ENCODE measurements at places on chromosomes 2 and 18. TPM values are rescaled to one million over a fixed set of nuclear protein-coding genes. Genes with fewer than 3 reads are reported as not detected.

GRCh38 chr2:60899230-60899891, 18.0 kb downstream of the REL start:
- no peak overlapping the region for H3K4me3 ChIP-seq
- peaks cover 30% of the 10 kb centered on the region for H3K36me3 ChIP-seq
- no peak overlapping the region for H3K27ac ChIP-seq

DNA sequence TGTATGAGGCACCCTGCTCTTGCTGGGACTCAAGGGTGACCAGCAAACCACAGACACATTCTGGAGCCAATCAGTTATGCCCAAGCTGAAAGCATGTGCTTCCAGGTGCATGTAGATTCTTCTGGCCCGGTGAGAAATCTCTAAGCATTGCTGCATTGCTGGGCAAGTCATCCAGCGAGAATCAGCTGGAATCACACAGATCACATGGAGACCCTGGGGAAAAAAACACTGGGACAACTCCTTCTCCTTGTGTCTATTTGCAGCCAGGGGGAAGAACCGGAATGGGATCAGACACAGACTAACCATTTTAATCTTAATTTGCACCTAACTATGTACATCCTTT, 119.7 kb upstream of the KLF7 start:
- peaks cover 14% of the 10 kb centered on the region for H3K4me1 ChIP-seq
- H3K36me3 ChIP-seq = no peaks in the 10 kb centered on the region
- H3K27me3 ChIP-seq = no peaks in the 10 kb centered on the region
- DNase-seq = no peak
- H3K27ac ChIP-seq = no peak overlapping the region

DNA sequence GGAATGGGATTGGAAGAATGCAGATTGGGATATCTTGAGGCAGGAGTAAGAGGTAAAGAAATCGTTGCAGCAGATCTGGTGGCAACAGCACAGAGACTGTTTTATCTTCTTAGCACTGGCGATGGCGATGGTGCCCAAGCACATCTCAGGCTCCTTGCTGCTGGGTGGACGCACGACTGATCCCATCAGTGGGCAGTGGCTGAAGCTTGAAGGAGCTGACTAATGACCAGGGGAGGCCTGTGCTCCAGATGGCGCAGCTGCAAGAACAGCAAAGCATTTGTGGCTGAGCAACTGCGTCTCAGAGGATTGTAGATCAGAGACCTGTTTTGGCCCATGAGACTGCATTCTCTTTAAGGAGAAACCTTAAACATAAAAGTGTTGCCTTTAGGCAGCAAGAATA, 54.6 kb downstream of the GALR1 start:
- no peak for DNase-seq
- H3K27ac ChIP-seq = no peak overlapping the region
- H3K4me3 ChIP-seq = no peak overlapping the region
- no peaks in the 10 kb centered on the region for H3K4me1 ChIP-seq
- no peaks in the 10 kb centered on the region for H3K27me3 ChIP-seq

- no peak overlapping the region for H3K27ac ChIP-seq
- peaks cover 7% of the 10 kb centered on the region for H3K4me1 ChIP-seq
- DNase-seq = no peak
- no peak overlapping the region for H3K4me3 ChIP-seq
Measured at GRCh38 chr18:9638886-9639285, 24.5 kb upstream of the PPP4R1 start.

- no peaks in the 10 kb centered on the region for H3K27me3 ChIP-seq
- peaks cover 13% of the 10 kb centered on the region for H3K4me1 ChIP-seq
- DNase-seq = no peak
- no peak overlapping the region for H3K4me3 ChIP-seq
- H3K27ac ChIP-seq = no peak overlapping the region
- no peaks in the 10 kb centered on the region for H3K36me3 ChIP-seq
Measured at GRCh38 chr2:16653799-16654198, 11.8 kb downstream of the CYRIA start.

DNA sequence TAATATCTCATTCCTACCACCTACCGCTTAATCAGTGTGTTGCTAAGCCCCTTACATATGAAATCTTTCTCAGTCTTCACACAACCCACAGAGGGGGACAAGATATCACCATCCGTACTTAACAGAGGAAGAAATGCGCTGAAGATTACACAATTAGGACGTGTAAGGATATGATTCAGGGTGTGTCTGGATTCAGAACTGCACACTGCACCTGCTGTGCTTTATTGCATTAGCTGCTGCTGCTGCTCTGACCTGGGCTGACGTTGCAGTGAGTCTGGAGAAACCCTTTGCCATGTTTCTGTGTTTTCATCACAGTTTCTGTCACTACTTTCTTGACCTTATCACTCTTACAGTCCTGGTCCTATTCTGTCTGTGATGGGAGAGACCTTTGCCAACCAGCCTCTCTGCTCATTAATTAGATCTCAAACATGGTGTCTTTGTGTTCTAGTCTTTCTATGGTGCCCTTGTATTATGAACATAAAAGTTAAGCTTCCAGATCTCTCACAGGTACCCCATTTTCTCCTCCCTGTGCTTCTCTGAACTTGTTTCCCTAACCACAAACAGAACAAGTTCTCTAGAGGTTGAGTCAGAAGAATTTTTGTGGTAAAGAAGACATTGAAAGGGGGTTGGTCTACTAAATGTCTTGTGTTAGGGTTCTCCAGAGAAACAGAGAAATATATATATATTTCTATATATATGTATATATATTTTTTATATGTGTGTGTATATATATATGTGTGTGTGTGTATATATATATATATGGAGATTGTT, 92.9 kb upstream of the CYP1B1 start:
- no peak overlapping the region for H3K27ac ChIP-seq
- no peaks in the 10 kb centered on the region for H3K4me1 ChIP-seq
- DNase-seq = no peak
- H3K4me3 ChIP-seq = no peak overlapping the region
- H3K36me3 ChIP-seq = no peaks in the 10 kb centered on the region

DNA sequence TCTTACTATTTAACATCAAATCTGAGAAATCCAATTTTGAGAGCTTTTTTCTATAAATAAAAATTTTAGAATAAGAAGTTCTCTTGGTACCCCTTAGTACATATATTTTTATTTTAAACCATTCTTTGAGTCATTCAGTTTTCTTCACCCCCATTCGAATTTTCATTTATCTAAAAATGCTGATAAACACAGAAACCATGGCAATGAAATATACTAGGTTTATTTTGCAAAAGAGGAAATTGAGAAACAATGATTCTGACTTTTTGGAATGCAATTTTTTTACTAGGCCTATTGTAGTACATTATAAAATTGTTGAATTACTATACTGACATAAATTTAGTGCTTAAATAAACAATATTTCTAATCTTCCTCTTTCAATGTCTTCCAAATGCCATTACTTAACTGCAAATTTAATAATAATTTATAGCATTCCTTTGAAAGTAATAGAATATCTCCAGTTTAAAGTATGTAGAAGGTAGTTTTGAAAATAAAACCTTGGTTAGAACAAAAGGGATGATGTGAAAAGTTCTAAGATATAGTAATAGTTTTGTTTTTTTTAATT, 46.3 kb downstream of the TANK start:
- H3K4me3 ChIP-seq = no peak overlapping the region
- peaks cover 14% of the 10 kb centered on the region for H3K36me3 ChIP-seq
- no peak overlapping the region for H3K27ac ChIP-seq
- H3K4me1 ChIP-seq = no peaks in the 10 kb centered on the region
- DNase-seq = peak; percentile 77
- no peaks in the 10 kb centered on the region for H3K27me3 ChIP-seq

GRCh38 chr2:175743011-175743410, 259.1 kb downstream of the LNPK start:
- no peak overlapping the region for H3K4me3 ChIP-seq
- H3K27me3 ChIP-seq = no peaks in the 10 kb centered on the region
- H3K36me3 ChIP-seq = no peaks in the 10 kb centered on the region
- no peaks in the 10 kb centered on the region for H3K4me1 ChIP-seq
- DNase-seq = no peak

DNA sequence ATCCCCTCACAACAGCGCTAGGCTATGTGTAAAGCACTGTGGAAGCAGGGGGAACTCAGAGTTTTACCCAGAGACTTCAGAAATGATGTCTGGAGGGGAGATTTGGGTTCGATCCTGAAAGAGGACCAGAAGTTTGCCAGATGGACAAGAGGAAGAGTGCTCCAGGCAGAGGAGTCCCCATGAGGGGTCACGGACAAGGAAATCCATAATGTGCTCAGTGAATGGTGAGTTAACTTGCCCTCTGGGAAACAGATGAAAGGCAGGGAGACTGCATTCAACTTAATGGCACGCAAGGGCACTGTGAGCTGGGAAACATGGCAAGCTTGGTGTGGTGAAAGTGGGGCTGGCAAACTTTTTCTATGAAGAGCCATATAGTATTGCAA, 6.0 kb upstream of the ASAP2 start:
- H3K4me3 ChIP-seq = no peak overlapping the region
- H3K27ac ChIP-seq = peak overlapping the region; percentile 4

DNA sequence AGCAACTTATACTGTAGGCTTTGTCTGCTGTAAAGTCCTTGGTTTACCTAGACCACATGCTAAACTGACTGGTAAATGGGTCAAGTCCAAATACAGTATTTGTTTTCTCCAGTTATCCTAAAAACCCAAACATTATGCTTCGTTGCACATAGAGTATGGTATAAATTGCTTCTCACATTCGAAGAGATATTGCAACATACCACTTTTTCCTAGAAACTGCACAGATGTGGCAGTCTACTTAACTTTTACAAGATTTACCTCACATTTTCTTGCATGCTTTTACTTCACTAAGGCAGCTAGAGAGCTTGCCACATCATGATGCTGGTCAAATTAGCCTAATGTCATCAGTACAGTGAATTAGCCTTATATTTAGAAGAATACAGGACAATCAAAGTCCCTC, 66.0 kb upstream of the SCN7A start:
- no peak for DNase-seq
- no peaks in the 10 kb centered on the region for H3K4me1 ChIP-seq
- no peaks in the 10 kb centered on the region for H3K27me3 ChIP-seq
- H3K27ac ChIP-seq = no peak overlapping the region
- no peaks in the 10 kb centered on the region for H3K36me3 ChIP-seq

DNA sequence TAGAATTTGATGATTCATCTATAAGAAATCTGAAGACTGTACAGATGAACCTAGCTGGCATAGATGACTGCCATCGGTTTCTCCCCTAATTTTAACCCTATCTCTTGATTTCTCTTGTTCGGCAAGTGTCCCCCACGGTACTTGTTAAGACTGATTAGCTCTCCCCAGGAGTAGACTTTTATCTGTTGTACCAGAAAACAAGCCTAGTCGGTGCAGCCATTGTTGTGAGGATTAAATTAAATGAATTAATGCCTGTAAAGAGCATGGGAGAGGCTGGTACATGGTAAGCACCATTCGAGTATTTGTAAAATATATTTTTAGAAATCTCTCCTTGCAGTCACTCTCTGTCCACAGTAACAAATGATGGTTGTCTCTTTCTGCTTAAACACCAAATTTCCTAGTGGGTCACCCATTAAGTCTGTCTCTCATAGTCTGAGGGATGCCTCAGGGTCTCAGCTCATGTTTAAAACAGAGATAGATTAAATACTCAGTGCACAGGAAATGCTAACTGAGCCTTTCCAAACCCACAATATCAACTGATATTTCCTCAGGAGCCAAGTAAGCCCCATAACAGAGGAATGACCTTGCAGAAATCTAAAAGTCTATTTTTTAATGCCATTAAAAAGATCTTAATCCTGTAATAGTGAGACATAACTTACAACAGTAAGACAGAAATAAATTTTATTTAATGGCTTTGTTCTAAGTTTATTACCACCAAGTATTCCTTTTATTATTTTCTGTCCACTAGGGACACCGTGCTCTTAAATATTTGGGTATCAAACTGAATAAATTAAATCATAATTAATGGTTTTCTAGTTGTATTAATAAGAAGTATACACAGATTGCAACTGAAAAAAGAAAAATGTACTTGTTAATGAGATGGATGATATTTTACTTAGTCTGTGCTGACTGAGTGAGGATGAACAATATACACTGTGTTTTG, 2.9 kb upstream of the B4GALT6 start:
- H3K36me3 ChIP-seq = no peaks in the 10 kb centered on the region
- H3K4me3 ChIP-seq = no peak overlapping the region
- no peak overlapping the region for H3K27ac ChIP-seq
- no peak for DNase-seq
- no peaks in the 10 kb centered on the region for H3K27me3 ChIP-seq

DNA sequence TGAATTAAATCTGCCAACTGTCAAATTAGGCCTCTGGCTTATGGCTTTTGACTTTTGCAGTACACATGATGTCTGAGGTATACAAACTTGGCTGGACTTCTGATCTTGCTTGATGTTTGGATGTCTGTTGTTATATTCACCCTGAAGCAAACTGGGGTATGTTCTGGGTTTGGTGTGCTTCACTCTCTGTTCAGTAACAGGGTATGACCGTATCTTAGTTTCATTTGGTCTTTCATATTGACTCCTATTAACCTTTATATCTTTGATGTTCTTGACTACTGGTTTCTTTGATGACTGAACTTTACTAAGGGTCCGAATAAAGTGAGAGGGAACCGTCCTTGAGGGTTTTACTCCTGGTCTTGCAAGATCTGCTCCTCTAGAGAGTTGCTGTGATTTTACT, 8.2 kb downstream of the CKAP2L start:
- peaks cover 23% of the 10 kb centered on the region for H3K36me3 ChIP-seq
- no peaks in the 10 kb centered on the region for H3K27me3 ChIP-seq
- DNase-seq = no peak
- H3K27ac ChIP-seq = no peak overlapping the region

DNA sequence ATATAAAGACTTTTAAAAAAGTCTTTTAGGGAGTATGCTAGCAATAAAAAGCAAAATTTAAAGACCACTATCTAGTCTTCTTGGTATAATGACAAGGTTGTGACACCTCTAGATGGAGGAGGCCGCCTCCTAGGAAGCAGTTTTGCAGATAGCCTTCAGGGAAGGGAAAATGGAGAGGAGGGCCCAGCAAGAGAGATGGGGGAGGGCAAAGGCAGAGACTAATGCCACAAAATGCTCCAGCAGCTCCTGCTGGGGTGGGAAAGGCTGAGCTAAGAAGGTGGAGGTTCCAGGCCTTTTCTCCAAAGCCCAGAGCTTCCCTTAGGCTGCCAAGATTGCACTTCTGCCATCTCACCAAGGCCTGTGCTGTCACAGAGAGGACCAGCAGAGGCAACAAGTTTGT, 153.9 kb upstream of the THSD7B start:
- no peak overlapping the region for H3K4me3 ChIP-seq
- H3K4me1 ChIP-seq = no peaks in the 10 kb centered on the region
- no peak overlapping the region for H3K27ac ChIP-seq
- H3K36me3 ChIP-seq = no peaks in the 10 kb centered on the region

DNA sequence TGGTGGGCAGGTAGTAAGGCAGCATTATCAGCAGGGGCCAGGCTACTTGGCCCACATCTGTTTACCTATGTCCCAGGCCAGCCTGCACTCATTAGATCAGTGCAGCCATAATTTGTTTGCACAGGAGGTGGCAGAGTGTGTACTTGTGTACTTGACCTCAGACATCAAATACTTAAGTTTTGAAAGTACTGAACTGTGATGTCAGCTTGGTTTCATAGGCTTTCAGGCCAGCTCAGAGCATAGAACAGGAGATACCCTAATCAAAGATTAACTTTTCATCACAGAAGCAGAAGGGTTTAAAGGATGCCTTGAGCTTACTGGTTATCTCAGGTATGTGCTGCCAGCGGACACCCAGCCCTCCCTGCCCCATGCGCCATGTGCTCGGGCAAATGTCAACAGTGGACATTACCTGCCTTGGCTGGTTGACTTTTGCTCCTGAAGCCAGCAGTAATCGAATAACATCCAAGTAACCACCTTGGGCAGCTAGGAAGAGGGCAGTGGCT, 33.2 kb downstream of the ANKRD29 start:
- H3K4me1 ChIP-seq = no peaks in the 10 kb centered on the region
- no peak overlapping the region for H3K4me3 ChIP-seq
- DNase-seq = no peak
- no peaks in the 10 kb centered on the region for H3K27me3 ChIP-seq

The GREB1L gene
- total RNA-seq = 5.2 TPM

The ZSCAN30 gene
- total RNA-seq = 29.5 TPM

The CNTNAP5 gene
- 0.03 TPM for total RNA-seq

The GKN2 gene
- total RNA-seq = not detected

The PLA2R1 gene
- total RNA-seq = 0.09 TPM

The PCARE gene
- 0.49 TPM for total RNA-seq

Measured in cardiac muscle cell (in vitro differentiated cells and primary cell).